ENCODE measurements at places on chromosomes 7 and 10.

- DNase-seq: no peak
Measured at GRCh38 chr10:28266449-28267224, 36.2 kb downstream of the MPP7 start.

DNA sequence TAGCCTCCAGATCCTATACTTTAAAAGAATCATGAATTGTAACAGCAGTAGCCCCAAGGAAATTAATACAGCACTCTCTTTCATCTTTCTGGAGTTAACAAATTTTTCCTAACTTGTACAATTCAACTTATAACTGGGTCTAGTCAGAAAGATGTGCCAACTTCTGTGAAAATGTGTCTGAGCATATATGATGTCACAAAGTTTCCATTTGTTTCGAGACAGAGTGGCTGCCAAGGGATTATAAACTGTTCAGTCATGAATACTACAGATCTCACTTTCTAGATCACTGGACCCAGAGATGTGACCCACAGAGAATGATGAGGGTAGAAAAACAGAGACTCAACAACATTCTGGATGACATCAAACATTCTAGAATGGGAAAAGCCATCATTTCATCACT is 249.2 kb upstream of the PHF14 start:
- DNase-seq: no peak

DNA sequence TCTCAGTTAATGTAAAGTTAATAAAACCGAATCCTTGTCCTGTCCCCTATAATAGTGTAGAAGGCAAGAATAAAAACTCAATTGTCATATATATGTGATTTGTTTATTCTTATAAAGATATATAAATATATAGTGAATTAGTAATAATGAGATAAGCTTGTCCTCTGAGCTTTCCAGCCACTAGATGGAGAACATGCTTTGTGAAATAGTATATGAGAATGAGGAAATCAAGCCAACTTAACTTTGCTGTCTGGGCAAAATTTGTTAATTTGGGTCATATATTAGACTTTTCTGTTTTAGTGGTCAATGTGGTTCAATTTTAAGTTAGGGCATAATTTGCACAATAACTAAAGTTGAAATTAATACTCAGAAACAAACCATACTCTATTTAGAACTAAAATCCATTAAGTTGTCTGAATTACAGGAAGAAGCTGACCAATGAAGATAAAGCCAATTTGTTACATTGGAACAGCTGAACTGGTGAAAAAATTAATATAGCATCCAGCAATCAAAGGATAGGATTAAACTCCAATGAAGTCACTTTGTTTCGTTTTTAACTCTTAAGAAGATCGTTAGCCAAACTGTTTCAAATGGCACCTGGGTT is 595.0 kb downstream of the ARL4A start:
- peak; percentile 49 for DNase-seq

- DNase-seq: no peak
Measured at GRCh38 chr10:22823109-22823508, 104.7 kb upstream of the ARMC3 start.

DNA sequence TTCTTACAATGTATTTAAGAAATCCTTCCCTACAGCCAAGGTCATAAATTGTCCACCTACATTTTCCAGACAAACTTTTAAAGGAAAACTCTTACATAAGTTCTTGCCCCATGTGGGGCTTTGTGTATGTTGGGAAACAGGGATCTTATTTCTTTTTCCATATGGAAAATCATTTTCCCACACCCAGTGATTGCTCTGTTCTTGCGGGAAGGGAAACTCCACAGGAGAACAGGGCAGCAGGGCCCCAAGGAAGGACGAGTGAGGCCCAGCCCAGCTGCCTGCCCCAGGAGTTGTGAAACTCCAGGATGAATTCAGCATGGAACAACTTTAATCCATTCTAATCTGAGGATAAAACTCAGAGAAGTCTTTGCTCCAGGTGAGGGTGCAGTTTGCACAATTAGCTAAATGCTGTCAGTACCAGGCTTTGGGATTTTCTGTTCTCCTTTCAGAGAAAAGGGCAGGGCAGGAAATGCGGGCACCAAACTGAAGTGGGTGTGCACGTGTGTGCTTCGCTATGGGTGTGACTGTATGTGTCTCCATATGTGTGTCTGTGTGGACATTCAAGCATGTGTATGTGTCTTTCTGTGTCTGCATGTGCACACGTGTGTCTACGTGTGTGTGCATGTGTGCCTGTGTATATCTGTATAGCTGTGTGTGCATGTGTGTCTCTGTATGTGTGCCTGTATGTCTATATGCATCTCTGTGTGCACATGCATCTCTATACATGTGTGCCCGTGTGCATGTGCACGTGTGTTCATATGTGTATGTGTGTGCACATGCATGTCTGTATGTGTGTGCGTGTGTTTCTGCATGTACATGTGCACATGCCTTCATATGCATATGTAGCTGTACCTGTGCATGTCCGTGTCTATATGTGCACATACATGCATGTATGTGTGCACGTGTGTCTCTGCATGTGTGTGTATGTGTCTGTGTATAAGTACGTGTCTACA is 102.0 kb upstream of the FAM20C start:
- DNase-seq: no peak

DNA sequence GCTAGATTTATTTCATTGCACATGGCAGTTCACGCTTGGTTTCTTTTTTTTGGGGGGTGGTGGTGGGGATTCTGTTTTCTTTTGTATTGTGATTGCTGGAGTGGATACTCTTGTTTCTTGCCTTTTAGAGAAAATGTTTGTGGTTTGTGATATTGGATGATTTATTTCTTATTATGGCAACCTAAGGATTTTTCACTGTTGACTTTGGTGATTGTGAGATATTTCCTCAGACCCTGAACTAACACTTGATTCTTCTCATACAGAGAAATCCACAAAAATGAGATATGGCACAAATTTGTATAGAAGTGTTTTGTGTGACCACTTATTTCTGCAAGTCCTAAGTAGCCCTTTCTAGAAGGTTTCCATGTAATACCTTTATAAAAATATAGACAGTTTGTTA is 871.1 kb downstream of the LRMDA start:
- DNase-seq: no peak

DNA sequence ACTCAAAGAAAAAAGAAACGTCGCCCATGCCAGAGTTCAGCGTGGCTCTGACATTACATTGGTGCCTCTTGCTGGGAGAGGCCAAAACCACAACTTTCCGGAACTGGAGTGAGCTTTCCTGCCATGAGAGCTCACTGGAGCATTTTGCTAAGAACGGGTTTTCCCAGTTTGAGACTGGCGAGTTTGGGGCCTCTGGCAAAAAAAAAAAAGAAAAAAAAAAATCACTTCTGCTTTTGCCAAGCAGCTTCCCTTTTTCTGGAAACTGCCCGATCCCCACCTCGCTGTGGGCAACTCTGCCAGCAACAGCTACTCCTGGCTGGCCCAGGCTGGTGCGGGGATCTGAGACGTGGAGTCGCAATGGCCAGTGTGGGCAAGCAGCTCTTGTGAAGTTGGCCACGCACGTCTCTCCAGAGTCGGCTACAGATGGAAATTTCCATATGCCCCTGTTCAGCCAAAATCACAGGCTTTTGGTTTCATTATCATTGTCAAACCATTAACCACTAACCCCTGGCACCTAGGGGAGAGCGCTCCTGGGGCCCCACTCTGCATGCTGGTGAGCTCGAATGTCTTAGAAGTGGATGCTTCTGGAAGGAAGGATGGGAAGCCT is 25.7 kb downstream of the PRKAG2 start:
- DNase-seq: no peak

DNA sequence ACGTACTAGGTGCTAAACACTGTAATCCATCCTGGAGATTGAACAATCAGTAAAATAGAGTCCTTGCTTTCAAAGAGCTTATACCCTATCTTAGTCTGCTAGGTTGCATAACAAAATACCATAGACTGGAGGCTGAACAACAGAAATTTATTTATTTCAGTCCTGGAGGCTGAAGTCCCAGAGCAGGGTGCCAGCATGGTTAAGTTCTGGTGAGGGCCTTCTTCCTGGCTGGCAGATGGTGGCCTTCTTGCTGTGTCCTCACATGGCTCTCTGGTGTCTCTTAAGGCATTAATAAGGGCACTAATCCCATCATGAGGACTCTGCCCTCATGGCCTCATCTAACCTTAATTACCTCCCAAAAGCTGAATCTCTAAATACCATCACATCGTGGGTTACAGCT is 43.1 kb upstream of the ICA1 start:
- no peak for DNase-seq

DNA sequence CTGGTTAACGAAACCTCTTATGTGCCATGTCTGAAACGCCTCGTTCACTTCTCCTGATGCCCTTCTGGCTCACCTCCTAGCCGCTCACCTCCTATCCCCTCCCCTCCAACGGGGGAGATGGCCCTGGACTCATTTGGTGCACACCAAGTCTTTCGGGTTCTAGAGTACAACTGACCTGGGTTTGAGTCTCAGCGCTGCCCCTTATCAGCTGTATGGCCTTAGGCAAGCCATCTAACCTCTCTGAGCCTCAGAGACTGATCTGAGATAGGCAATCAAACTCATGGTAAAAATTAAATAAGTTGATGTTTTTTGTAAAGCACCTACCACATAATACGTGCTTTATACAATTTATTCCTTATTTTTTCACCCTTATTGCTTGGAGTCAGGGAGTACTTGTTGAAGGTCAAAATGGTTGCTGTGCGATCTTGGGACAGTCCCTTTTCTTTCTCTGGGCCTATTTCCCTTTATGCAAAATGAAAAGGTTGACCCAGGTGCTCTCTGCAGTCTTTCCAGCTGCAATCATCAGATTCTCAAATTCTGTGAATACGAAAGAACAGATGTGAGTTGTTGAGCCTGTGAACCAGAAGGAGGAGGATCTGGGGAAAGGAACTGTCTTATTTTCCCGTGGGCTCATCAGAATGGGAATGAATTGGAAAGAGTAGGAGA is 31.2 kb upstream of the PLEKHA1 start:
- DNase-seq: no peak

- DNase-seq: no peak
Measured at GRCh38 chr10:82685087-82685486, 810.1 kb downstream of the NRG3 start.

DNA sequence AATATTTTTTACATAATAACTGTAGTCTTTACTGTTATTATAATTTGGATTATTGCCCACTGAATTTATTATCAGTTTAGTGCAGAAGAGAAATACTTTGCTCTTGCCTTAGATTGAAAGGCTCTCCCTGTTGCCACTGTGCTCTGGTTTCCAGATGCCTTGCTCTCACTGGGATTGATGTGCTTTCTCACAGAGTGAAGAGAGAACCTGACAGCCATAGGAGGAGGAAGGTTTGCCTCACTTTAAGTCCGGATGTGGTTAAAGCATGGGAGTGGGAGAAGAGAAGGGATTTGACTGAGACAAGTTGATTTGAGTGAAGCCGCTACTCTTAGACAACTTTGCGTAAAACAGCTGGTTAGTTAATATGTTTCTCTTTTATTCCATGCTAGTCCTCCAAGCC is 68.2 kb upstream of the RPA3 start:
- no peak for DNase-seq

GRCh38 chr10:104085801-104086400 is at the start of gene COL17A1:
COL17A1 (minus strand) TSS chr10:104085880; CDS start chr10:104080673, 5,207 bp downstream.
- DNase-seq: no peak

GRCh38 chr10:87873656-87874055 is 10.2 kb downstream of the PTEN start:
- no peak for DNase-seq

DNA sequence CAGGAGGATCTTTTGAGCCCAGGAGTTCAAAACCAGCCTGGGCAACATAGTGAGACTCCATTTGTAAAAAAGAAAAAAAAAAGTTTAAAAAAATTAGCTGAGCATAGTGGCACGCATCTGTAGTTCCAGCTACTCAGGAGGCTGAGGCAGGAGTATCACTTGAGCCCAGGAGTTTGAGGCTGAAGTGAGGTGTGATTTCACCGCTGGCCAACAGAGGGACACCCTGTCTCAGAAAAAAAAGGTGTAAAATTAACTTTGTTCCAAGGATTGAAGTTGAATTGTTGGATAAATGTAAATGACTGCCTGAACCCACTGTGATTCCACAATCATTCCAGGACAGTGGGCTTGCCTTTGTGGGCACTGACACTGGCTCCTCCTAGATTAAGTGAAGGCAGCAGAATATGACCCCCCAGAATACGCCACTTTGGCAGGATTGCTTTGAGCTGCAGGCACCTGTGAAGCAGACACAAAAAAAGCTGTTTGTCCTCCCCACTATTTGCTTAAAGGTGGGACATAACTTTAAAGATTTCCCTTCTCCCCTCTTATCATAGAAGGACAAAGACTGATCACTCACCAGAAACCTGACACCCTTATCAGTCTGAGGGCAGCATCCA is 57.2 kb upstream of the FOXI2 start:
- no peak for DNase-seq

DNA sequence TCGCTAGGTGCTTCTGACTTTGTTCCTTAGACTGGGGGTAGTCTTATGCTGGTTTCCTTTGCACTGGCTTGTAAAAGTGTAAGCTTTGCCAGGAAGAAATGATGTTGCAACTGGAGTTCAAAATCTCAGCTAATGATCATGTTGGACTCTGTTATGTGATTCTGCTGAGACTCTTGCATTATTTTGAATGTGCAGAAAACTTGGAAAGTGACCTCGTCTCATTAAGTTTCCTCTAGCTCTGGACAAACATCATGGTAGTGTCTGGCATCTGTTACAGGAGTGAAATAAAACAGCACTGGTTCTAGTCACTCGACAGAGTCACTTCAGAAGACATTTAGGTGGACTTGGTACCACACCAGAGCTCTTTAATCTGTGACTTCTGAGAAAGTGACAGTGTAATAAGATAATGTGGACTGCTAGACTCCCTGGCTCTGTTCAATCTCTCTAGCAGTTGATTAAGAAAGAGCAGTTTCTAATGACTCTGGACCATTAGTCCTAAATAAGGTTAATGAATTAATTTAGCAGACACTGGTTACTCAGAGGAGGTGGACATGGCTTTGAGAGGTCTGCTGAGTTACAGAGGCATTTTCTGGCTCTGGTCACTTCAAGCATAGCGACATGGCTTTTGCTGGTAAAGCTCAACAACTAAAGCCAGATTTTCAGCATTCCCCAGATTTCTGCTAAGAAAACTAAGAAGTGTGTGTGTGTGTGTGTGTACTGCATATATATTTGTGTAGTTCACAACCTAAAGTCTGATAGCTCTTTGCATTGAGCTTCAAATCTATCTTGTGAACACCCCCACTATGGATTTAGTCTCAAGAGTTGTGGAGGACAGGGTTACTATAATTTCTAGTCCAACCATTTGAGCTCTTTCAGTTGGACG is 2.0 kb downstream of the NRP1 start:
- no peak for DNase-seq

- DNase-seq: peak; percentile 5
Measured at GRCh38 chr10:102422545-102423129, 2.0 kb downstream of the FBXL15 start.

DNA sequence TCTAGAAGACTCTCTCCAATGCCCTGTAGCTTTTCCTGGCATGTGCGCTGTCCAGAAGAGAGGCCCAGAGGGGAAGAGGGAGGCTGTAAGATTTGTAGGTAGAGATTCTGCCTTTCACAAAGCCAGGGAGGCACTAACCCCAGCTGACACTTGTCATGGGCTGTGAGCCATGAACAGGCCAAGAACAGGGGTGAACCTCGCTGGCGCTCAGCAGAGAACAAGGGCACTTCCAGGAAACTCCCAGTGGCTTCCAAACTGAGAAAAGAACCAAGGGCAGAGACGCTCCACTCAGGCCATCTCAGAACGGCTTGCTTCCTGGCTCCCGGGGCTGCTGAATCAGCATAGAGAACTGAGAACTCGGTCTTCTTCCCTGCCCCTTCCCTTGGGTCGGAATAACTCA is 257.8 kb upstream of the ZNF32 start:
- no peak for DNase-seq
